ENCODE measurements at places on chromosomes 1 and 21.

DNA sequence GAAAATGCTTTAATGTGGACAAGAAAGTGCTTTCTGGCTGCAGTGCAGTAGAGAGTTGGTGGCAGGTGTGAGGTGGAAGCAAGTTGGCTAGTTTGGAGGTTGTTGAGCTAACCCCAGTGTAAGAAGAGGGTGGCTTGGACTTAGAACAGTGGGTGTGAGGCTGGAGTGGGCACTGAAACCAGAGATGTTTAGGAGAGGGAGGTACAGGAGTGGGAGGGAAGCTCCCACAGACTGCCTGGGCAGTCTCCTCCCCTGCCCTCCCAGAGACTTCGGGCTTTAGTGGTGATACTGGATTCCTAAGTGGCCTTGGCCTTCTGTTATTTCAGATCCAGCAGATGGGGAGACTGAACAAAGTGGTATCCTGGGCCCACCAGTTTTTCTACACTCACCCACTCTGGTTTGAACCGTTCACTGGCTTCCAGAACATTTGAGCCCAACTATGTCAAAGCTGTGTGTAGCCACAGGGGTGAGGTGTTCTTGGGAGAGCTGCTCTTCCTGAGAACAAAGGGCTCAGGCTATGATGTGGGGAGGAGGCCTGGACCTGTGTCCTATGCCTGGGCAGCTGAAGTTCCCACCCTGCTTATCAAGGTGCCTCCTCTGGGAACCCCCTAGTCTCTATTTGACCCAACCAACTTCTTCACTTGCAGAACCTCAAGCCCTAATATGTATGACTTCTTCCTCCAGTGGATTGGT, 19.9 kb upstream of the CYP4A11 start:
- DNase-seq: no peak

DNA sequence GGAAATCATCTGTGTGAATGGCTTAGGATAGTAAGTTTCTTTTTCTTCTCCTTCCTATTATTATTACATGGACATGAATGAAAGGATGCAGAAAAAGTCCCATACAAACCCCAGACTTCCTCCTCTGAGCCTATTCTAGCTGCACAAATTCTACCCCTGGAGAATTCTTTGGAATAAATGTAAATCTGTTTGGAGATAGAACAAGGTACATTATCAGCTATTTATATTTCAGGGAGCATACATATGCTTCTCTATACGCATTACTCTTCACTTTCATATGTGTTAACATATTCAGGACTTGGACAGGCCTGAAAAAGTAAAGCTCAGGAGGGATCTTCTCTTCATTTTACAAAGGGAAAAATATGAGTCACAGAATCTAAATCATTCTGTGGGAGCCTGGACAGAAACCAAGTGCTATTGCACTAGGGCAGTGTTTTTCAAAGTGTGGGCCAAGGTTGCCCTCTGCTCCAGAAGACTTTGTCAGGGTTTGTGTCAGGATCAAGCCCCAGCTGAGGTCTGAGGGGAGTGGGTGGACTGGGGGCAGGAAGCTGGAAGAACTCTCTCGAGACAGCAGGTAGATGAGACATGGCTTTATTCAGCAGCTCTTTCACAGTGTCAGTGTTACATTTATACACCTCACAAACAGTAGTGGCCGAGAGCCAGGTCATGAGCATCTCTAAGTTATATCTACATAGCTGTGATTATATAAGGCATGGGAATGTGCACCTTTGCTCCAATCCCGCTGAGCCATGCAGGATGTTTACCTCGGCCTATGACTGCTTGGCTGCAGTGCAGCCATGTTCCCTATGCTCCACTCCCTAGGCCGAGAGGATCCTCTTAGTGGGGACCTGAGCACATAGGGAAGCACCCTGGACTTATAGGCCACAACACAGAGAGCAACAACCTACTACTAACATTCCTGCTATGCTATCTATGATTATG, 114.3 kb downstream of the GDAP2 start:
- no peak for DNase-seq

GRCh38 chr1:96782856-96783255, 61.3 kb downstream of the PTBP2 start:
- no peak for DNase-seq

GRCh38 chr1:79885101-79885500, 878.6 kb upstream of the ADGRL4 start:
- DNase-seq: no peak

GRCh38 chr1:156386949-156387869, 18.2 kb downstream of the RHBG start:
- no peak for DNase-seq

- no peak for DNase-seq
These were observed 20.3 kb downstream of the PADI6 start for GRCh38 chr1:17392199-17392740.

DNA sequence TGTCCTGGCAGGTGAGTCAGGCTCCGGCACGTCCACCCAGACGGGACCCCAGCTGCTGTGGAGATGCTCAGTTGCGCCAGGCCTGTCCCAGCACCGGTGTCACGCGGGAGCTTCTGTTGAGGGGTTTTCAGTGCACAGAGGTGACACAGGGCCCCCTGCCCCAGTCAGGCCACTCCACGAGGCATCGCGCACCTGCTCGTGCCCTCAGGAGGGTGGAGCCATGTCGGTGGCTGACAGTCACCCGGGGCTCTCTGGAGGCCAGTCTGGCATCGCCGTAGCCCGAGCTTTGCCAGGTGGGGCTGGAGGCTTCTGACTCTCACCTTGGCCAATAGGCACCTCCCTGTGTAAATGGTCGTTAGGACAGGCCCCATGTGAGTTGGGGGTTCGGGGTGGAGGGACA, 11.1 kb downstream of the TMEM240 start:
- no peak for DNase-seq

- DNase-seq: no peak
These were observed 14.0 kb upstream of the GNG4 start for GRCh38 chr1:235663628-235664027.

GRCh38 chr1:223531742-223532341, 133.7 kb downstream of the CAPN8 start:
- peak; percentile 9 for DNase-seq

DNA sequence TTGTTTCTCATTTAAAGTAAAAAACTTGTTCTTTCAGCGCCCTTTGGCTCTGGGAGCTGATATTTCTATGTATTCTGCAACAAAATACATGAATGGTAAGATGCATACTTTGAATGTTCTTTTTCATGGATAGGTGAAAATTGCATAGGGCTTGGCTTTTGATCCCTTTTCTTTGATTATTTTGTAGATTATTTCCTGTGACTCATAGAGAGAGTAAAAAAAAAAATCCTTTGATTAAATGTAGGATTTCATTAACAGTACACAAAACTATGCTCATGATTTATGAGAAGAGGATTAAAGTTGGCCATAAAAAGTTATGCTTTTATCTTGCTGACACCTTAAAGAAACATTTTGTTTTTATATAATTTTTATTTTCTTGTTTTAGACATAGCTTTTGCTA, 18.7 kb downstream of the CTH start:
- no peak for DNase-seq

DNA sequence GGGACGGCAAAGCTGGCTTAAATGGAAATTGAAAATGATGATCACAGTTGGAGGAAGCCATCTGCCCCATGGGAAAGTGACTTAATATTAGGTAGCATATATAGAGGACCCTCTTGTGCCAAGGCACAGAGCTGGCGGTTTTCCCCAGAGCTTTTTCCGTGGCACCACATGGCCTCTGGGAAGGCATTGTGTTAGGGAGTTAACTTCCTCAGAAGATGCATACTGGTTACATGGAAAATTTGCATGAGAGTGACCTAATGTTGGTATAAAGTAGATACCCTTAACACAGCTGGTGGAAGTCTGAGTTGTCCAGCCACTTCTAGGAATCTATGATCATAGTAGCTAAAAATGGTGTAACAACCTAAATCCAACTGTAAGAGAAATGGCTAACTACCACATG, 27.3 kb downstream of the CAP1 start:
- DNase-seq: no peak

- DNase-seq: no peak
These were observed at the start of gene SELP for GRCh38 chr1:169630006-169630405. SELP (minus strand) TSS chr1:169630124; CDS start chr1:169630074, 50 bp downstream.

DNA sequence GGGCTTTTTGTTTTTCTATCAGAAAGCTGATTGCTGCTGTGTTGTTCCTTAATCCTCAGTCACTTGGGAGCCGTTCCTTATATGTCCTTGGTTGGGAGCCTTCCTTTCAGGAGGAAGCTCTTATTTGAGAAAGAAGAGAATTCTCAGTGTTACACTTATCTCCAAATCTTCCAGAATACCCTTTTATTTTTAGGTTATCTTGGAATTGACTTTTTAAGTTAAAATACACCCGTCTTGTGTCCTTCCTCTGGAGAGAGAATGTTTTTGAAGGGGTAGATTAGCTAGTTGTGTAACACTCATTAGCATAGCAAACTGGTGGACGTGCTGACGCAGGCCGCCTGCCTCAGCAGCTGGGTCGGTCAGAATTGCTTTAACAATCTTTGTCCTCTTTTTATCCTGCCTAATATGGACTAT, 42.1 kb downstream of the LRRC8B start:
- DNase-seq: no peak

DNA sequence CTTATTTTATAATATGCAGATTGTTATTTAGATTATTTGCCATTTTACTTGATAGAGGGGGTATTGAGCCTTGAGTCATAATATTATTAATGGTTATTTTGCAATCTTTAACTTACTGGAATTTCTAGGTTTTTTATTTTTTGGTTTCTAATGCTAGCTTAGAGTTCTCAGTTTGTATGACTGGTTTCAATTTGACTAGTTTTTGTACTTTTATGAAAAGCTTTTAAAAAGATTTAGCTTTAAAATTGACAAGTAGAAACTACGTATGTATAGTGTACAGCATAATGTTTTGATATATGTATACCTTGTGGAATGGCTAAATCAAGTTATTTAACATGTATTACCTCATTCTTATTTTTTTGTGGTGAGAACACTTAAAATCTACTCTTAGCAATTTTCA, 41.5 kb downstream of the CEP350 start:
- DNase-seq: no peak

GRCh38 chr21:31530897-31531705, 128.4 kb upstream of the SOD1 start:
- DNase-seq: peak; percentile 88

DNA sequence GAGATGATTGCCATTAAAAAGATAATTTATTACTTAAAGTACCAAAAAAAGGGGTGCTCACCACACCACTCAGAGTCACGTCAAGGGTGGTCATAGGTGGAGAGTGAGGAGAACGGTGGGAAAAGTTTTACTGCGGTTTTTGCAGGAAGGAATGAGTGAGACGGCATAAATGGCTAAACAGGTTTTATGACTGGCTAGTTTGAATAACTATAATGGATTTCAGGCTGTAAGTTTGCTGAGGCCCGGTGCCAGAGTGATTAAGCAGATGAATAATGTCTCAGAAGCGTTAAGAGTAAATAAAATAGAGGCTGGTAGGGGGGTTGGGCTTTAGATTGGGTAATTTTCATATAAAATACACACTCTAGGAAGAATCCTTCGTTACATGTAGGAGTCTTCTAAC, 1337.8 kb downstream of the AMY1C start:
- DNase-seq: peak; percentile 16

DNA sequence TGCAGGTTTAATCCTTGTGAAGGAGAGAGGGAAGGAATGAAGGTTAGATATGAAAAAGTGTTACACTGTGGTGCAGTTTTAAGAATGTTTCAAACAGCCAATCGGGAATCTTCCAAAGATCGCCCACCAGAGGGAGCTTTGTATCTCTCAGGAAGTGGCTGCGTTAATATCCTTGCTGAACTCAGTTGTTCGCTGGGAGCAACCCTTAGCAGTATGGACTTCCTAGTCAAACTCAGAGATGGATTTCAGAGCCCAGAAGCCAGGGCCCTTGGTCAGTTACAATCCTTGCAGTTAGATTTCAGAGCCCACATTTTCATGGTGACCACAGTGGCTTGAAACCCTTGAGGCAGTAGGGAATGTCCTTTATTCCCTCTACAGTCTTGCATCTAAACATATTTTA, 136.2 kb downstream of the NTNG1 start:
- DNase-seq: no peak

- DNase-seq: no peak
These were observed 46.0 kb upstream of the A3GALT2 start for GRCh38 chr1:33366762-33367484.

DNA sequence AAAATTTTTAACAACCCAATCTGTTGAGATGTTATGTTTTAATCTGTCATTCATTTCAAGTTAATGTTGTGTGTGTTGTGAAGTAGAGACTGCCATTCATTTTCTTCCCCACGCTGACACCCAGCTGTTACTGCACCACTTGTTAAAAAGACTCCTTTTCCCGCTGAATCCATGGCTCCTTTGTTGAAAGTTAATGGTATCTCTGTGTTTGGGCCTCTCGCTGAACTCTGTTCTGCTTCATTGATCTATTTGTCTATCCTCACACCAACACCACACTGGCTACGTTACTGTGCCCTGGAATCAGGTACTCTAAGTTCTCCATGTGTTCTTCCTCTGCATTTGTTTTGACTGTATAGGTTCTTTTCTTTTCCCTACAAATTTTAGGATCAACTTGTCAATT, 58.2 kb downstream of the PDE9A start:
- no peak for DNase-seq

DNA sequence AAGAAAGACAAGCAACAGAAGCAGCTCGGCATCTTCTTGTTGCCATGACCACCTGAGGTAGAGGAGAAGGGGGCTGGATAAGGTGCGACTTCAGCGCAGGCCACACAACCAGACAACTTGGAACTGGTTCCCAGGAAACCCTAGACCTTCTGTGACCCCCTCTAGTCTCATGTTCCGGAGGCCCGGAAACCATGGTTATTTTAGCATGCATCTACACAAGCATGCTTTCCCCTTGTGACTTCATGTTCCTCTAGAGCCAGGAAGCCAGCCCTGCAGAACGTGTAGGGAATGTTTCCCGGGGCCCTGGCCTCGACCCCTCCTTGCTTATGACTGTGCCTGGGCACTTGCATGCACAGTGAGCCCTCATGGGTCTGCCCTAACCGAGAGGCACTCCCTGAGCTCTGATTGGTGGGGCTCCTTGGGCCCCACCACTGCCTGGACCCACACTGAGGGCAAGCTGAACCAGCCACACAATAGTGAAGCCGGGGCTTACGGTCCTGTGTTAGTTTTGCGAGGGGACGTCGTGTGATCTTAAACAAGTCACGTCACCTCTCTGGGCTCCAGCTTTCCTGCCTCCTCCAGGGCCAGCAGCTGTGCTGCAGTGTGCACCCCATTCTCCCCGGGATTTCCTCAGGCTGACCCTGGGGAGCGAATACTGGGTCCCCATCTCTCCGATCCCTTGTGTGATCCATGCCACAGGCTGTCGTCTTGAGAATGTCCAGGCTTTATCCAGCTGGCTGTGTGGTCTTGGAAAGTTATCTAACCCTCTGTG, 12.0 kb upstream of the MX2 start:
- no peak for DNase-seq

All from NCI-H2029 (cell line).